Cortex of kidney (tissue), 1 donor: ENCODE measurements at places on chromosomes 1 and 21.

DNA sequence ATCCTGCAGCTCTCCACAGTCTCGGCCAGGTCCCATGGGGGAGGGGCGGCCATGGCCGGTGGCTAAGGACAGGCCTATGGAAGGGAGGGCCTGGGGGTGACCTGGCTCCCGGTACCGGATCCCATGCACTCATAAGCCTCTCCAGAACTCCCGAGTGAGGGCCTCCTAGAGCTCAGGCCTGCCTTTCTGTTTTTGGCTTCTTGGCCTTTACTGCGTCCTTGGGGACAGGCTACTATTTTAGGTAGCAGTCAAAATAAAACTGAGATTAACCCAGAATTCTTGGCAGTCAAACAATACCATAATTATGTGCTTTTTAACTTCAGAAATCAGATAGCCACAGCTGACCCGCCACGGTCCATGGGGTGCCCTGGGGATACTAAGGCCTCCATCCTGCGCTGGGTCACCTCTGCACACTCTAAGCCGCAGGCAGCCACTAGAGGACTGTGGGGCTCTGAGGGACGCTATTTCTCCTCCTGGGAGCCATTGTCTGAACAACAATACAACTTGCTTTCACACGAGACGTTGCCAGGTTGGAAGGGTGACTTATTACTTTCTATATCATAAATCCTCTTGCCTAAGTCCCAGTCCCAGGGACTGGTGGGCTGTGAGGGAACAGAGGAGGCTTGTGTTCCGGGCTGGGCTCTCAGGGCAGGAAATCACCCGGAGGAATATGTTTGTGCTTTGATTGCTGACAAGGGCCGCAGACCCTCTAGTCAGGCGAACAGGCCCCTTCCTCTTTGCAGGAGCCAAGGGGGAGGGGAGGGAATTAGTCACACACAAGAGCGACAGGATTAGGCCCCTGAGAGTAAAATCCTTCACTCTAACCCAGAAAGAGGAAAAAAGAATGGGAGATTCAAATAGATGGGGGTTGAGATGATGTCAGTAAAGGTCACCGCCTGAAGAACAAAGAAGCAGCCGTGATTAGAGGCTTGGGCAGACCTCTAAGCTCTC is 40.7 kb upstream of the BCAR3 start:
- DNase-seq = no peak

- no peak for DNase-seq
Measured at GRCh38 chr1:169563650-169564049, 22.6 kb downstream of the F5 start.

DNA sequence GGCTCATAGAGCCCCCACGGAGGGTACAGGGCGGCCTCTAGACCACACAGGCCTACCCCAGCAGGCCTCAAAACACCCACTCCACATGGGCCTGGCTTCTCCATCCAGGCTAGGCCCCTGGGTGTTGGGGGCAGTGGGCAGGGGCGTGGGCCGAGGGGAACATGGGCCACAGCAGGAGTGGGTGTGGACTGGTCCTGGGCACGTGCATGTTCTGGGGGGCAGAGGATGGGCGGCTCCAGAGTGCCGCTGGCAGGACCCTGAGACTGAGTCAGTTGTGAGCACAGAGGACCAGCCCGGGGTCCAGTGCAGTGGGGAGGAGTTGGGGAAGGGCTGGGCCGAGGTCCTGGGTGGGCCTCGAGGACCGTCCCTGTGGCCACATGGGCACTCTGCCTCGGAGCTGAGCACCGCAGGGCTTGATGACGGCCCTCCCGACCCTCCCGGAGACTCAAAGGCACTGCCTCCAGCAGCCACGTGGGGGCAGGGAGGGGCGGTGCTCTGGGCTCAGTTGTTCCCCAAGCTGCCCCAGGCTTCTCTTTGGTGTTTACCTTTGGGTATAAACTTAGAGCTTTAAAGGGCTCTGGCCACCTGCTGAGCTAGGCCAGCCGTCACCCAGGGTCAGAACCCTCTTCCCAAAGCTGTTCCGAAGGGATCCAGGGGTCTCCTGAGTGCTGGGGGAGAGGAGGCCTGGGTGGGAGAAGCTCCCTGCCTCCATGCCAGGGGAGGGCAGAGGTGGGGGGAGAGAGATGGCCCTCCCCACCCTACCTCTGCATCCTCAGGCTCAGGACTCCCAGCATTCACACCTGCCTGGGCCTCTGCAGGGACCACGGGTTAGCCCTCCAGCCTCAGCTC is 79.9 kb downstream of the MORN1 start:
- DNase-seq = no peak

DNA sequence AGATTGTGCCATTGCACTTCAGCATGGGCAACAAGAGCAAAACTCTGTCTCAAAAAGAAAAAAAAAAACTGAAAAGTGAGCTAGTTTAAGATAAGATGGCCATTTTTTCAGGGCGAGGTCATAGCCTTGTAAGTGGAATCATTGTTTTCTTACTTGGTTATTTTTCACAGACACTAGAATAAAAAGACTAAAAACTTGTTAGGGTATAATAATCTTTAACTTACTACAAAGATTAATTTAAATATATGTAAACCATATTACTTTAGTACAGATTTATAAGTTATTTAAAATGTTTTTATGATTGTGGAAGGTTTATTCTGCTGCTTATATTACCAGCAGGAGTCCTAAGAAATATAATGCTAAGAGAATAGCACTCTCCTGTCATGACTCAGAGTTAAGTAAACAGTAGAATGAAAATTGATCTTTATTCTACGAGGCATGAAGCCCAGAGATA is 23.5 kb downstream of the ANGPTL1 start:
- no peak for DNase-seq
